ENCODE measurements at places on chromosomes 5 and 9.

DNA sequence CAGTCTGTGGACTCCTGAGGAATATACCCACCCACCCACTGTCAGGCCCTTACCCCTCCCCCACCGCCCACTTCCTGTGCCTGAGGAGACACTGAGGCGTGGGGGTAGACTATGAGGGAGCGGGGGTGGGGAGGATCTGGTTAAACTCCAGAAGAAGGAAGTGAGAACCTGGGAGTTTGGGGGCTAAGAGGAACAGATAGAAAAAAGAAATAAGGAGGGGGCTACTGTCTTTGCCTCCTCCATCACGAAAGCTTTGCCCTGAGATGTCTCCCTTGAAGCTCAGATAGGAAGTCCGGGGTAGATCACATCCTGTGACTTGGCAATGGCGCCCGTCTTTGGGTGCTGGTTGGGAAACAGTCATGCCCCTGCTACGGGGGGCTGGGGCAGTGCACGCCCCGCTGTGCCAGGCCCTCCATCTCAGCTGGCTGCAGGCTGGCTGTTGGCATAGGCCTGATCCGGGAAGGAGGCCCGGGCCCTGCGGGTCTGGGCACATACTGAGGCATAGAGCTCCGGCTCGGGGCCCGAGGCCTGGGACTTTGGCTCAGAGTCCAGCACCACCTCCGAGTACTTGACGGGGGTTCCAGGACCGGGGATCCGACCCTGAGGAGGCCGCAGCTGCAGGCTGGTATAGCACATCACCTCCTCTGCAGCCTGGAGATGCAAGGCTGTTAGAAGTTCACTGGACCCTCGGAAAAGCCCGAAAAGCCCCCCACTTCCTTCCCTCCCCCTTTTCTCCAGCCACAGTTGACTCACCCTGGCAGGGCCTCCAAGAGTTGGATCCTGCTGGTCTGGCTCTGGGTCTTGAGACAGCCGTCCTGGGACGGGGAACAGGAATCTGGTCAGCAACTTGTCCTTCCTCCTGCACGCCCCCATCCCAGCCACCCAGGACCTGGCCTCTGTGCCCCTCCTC is 1.0 kb downstream of the SIT1 start:
- no peak for DNase-seq

DNA sequence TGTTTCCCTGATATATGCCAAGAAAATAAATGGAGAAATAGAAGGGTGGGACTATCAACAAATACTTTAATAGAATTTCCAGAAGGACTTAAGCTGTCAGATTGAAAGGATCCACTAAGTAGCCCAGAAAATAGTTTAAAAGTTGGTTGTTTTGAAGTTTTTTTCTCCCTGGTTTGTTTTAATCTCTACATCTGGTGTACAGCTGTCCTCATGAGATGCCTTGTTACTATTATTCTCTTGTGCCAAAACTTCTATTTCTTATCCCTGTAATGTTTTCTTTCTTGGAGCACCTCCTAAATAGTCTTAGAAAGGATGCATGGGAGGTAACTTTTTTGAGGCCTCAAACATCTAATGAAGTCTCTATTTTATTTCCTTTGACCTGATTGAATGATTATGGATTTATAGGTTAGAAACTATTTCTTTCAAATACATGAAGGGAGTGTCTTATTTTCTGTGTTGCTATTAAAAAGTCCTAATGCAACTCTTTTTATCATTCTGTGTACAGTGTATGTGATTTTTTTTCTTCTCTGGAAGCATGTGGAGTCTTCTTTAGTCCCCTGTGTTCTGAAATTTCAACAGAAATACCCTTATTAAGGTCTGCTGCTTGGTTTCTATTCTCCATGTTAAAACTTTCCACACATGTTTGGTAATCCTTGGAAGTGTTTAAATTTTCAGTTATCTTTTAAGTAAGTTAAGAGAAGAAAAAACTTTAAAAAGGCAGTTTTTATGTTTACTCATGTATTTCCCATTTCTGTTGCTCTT is 140.0 kb upstream of the CDKN2B start:
- DNase-seq: no peak

DNA sequence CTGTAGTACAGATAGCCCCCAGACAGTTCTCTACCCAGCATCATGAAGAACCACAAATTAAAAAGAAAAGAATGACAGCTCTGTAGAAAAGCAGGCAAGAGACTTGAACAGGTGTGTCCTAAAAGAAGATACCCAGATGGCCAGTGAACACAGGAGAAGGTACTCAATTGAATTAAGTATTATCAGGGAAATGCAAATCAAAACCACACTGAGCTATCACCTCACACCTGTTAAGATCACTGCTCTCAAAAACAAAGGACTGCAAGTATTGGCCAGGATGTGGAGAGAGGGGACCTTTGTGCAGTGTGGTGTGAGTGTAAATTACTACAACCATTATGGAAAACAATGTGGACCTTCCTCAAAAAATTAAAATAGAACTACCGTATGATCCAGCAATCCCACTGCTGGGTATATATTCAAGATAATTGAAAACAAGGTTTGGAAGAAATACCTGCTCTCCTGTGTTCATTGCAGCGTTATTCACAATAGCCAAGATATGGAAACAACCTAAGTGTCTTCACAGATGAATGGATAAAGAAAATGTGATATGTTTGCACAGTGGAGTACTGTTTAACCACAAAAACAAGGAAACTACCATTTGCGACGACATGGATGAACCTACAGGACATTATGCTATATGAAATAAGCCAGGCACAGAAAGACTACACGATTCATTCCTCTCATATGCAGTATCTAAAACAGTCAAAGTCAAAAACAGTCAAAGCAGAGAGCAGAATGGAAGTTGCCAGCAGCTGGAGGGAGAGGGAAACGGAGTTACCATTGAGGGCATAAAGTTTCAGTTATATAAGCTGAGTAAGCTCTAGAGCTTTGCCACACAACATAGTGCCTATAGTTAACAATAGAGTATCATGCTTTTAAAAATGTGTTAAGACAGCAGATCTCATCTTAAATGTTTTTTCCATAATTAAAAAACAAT is 102.6 kb downstream of the WNK2 start:
- DNase-seq: no peak

GRCh38 chr9:95316794-95317118 is 753 bp downstream of the FANCC start:
- peak; percentile 68 for DNase-seq

DNA sequence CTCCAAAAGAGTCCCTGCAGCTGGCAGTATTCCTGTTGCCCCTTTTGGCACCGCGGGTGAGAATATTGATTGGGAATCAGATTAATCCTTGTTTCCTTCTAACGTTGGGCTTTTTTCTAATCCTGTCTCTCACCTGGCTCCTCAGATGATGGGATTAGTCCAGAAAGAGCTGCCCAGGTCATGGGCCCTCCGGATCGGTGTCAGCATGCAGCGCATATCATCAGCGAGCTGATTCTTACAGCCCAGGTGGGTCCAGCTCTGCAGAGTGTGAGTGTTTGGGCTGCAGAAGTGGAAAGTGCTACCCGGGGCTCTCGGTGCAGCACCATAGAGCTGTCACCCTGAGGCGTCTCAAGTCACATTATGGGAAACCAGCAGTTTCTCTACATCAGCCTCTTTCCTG is 40.9 kb upstream of the PRDM12 start:
- DNase-seq: no peak

DNA sequence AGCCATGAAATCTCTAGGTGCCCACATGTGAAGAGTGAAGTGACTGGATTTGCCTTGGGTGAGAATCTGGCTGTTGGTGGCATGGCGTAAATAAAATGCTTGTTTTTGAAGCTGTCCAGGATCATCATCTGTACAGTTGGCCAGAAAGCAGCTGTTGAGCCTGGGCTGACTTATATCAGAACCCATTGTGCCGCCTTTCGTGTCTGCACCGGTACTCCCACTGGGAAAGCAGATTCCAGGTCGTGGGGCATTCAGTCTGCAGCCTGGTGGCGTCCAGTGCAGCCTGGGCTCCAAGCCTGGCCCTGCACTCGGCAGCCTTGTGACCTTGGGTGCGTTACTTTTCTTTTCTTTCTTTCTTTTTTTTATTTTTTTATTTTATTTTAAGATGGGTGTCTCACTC is 27.8 kb downstream of the PRRC2B start:
- DNase-seq: no peak

GRCh38 chr9:33676746-33677505 is 118.4 kb upstream of the PRSS3 start:
- peak; percentile 3 for DNase-seq

GRCh38 chr5:96143450-96143849 is 181.8 kb upstream of the ELL2 start:
- DNase-seq: no peak

DNA sequence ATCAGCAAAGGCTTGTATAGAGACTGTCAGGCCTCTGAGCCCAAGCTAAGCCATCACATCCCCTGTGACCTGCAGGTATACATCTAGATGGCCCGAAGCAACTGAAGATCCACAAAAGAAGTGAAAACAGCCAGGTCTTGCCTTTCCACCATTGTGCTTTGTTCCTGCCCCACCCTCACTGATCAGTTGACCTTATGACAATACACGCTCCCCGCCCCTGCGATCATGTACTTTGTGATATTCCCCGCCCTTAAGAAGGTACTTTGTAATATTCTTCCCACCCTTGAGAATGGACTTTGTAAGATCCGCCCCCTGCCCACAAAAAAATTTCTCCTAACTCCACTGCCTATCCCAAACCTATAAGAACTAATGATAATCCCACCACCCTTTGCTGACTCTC is 18.6 kb upstream of the NPM1 start:
- DNase-seq: no peak

- no peak for DNase-seq
Measured at GRCh38 chr9:92709954-92710353, 40.0 kb upstream of the IPPK start.

DNA sequence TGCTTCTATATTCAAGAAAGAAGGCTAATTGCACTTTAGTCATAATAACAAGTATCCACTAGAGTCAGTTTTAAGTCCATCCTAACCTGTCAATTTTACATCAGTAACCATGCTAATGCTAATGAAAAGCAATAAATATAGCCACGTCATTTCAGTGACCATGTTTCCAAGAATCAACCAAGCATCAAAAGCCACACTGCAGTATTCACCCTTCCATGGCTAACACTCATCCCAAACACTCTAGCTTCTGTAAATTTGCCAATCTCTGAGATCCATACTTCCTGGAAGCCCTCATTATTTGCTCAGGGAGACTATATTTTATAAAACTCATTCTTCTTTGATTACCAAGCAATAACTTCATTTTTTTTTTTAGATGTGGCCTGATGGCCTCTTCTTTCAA is 712.0 kb downstream of the CETN3 start:
- no peak for DNase-seq

GRCh38 chr5:90135779-90136378 is 273.7 kb downstream of the CETN3 start:
- no peak for DNase-seq

GRCh38 chr5:93748875-93749397 is 7.5 kb upstream of the POU5F2 start:
- DNase-seq: no peak

DNA sequence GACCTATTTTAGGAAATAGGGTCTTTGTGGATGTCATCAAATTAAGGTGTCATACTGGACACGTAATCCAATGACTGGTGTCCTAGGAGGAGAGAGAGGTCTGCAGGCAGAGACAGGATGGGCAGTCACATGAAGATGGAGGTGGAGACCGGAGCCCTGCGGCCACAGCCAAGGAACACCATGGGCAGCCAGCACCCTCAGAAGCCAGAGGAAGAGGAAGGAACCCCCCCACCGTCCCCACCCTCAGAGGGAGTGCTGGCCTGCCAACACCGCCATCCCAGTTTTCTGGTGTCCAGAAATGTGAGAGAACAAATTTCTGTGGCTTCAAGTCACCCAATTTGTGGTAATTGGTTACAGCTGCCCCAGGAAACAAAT is 88.3 kb downstream of the NSUN2 start:
- no peak for DNase-seq

- DNase-seq: no peak
Measured at GRCh38 chr9:84305497-84306131, 34.9 kb downstream of the SLC28A3 start.

- peak; percentile 41 for DNase-seq
Measured at GRCh38 chr5:171667341-171668096, 118.1 kb upstream of the SMIM23 start.

- DNase-seq: no peak
Measured at GRCh38 chr9:131333771-131334628, 44.5 kb downstream of the PLPP7 start.
